ENCODE measurements at places on chromosomes 13 and 19.

DNA sequence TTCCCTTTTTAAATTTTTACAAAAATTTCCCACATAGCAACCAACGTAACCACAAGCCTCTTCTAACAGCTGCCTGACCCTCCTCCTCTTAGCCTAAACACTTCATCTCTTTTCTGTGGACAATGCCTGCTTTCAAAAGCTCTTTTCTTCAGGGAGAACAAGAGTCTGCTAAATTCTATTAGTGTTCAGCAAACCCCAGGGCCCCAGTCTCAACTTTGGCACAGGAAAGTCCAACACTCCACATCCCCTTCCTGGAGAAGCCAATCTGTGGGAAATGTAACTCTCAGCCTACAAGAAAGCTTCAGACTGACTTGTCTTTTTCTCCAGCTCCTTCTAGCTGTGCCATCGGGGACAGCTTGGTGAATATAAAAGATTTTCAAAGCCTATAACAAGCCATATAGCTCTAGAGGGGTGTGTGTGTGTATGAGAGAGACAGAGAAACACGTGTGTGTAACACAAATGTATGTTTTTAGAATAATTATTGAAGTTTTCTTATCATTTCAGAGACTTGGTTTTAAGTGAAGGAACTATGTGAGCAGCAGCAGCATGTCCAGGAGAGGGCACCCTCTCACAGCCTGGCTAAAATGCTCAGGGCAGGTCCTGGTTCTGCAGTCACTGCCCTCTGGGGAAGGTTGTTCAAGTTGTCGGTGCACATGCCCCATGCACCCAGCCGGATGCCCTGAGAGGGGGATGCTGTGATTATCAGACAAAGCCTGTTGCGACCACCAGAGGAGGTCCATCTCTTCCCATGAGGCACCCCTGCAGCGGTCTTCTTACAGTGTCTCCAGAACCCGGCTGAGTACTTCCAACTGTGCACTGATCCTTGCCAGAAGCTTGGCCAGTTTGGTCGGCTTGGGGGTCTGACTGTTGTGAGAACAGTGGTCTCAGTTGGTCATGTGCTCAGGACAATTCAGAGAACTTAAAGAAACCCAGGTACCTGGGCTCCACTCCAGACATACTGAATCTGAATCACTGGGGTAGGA, 34.4 kb downstream of the CCDC70 start:
- peak; percentile 32 for DNase-seq

DNA sequence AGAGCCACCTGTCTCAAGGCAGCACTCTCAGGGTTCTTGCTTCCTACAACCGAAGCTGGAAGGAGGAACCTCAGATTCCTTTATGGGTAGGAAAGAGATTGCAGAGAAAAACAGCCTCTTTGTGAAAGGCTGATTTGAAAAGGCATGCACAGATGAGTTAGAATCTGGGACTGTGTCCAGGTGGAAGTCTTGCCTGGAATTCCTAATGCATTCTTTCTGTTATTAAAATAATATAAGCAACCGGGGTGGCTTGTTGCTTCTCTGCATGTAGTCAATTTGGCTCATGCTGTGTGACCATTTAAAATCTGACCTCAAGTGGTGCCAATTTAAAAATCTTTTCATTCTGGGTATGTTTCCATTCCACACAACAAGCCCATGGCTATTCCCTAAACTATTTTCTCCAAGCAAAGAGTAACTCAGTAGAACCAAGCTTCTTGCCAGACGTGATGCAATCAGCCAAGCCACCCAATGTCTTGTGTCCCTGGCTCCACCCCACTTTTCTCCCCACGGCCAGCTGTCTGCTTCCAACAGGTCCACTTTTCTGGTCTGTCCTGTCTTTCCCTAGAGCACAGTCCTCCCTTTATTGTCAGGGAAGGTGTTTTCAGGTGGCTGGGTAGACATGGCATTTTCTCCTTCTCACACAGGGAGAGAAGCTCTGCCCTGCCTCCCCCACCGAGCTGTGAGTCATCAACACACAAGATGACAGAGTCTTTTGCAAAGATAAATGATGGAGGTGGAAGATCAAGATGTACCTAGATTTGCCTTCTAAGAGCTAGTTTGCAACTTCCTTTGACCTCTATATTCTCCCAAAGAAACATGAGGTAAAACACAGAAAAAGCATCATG, 394.3 kb downstream of the FOXO1 start:
- peak; percentile 82 for DNase-seq

DNA sequence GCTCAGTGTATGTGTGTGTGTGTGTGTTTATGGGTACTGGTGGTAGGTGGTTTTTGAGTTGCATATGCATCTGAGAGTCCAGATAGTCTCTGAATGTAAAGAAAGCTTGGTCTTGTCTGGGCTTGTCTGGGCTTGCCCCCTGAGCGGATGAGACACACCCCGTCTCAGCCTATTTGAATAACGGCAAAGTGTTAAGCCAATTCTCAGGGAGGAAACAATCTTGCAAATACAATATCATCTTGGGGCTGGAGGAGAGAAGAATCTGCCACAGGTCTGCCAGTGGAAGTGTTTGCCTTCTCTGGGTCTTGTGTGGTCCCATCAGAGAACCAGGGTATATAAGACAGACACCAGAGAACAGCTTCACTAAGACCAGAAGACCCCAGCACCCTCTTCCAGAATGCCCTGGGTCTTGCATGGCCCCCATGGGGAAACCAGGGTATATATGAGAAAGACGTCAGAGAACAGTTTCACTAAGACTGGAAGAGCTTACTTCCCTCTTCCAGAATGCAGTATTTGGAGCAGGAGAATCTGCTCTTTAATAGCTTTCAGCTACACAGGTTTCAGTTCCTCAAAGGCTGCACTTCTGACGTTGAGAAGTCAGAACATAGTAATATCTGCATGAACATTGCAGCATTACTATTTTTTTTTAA, 13.3 kb downstream of the CD70 start:
- no peak for DNase-seq

DNA sequence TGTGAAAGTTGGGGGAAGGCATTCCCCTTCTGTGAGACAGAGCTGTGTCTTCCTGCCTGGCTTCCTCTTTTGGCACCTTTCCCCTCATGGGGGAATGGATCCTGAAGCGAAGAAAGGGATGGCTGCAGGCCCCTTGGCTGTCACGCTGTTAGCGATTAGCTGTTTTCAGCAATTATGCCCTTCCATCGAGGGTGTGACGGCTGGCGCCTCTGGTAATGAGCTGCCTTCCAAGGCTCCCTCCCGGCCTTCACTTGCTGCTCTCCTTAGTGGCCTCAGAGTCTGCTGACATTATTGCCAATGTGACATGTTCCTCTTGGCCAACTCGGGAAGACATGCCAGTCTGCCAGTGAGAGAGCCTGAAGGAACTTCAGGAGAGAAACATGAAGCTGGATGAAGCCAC, 162.1 kb downstream of the ZIC5 start:
- no peak for DNase-seq

GRCh38 chr13:44218501-44219240, 155.0 kb upstream of the SERP2 start:
- no peak for DNase-seq

DNA sequence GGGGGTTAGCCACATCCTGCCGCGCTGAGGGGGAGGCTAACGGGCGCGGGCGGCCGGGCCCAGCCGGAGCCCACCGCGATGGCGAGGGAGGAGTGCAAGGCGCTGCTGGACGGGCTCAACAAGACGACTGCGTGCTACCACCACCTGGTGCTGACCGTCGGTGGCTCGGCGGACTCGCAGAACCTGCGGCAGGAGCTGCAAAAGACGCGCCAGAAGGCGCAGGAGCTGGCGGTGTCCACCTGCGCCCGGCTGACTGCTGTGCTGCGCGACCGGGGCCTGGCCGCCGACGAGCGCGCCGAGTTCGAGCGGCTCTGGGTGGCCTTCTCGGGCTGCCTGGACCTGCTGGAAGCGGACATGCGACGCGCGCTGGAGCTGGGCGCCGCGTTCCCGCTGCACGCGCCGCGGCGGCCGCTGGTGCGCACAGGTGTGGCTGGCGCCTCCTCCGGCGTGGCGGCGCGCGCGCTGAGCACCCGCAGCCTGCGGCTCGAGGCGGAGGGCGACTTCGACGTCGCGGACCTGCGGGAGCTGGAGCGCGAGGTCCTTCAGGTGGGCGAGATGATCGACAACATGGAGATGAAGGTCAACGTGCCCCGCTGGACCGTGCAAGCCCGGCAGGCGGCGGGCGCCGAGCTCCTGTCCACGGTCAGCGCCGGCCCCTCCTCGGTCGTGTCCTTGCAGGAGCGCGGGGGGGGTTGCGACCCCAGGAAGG, 692 bp downstream of the RGS9BP start:
- DNase-seq = no peak

DNA sequence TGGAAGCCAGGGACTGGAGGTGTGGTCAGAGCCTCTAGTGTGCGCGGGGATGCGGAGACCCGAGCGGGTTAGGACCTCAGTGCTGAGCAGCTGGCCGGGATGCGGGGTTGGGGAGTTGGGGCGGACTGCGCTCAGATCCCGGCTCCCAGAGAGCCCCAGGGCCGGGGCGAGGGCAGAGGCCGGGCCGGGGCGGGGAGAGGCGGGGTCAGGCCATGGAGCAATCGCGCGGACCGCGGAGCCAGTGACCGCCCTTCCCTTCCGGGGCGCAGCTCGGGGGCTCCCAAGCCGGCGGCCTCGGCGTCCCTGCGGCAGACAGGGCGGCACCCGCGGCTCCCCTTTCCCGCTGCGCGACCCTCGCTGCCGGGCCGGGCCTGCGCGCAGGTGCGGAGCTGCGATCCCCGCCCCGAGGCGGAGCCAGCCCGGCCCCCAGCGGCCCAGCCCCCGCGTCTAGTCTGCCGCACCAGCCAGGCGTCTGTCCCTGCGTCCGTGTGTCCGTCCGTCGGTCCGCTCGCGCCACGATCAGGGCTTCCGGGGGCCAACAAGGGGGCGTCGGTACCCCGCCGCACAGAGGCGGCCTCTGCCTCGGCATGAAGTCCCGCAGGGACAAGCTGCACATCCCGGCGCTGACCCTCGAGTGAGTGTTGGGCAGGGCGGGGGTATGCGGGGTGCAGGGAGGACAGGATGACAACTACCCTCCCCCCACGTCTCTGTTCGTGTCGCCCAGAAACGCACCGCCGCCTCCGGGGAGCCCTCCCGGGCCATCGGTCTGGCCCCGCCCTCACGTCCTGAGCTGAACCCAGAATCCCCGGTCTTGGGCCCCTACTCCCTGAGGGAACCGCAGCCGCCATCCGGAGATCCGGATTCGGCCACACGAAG, 12.4 kb downstream of the MAST3 start:
- DNase-seq = no peak

DNA sequence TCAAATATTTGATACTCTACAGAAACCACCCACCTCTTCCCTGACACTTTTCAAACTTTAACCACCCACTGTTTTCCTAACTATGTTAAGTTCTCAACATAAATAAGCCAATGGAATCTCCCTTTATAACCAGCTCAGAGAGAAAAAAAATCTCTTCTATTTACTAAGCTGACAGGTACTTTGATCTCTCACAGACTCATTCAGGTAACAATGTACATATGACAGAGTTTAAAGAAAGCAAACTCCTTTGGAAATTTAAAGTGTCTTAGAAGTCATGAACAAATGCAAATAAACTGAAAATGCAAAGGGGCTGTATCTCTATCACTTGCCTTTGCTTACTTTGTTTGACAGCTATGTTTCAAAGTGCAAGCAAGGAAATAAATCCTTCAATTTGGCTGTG, 109.3 kb downstream of the KLF12 start:
- no peak for DNase-seq

DNA sequence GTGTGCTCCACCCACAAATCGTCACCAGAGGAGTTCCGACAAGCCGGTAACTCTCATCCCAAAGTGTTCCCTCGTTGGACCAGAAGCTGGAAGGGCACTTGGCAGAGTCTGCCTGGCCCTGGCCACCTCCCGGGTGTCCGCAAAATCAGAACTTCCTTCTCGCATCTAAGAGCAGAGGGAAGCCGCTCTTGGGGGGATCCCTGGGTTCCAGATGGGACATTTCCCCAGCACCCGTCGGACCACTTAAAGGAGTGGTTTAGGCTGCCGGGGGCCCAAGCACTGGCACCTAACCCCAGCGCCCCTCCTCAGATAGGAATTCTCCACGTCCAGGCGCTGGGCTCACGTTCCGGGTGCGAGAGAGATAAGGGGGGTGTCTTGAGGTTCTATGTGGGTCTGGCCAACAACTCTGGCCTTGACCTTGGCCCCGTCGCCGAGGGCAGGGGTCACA, 857 bp upstream of the MAP2K7 start:
- no peak for DNase-seq

GRCh38 chr13:91086936-91087716, 260.4 kb upstream of the MIR17HG start:
- DNase-seq = no peak

DNA sequence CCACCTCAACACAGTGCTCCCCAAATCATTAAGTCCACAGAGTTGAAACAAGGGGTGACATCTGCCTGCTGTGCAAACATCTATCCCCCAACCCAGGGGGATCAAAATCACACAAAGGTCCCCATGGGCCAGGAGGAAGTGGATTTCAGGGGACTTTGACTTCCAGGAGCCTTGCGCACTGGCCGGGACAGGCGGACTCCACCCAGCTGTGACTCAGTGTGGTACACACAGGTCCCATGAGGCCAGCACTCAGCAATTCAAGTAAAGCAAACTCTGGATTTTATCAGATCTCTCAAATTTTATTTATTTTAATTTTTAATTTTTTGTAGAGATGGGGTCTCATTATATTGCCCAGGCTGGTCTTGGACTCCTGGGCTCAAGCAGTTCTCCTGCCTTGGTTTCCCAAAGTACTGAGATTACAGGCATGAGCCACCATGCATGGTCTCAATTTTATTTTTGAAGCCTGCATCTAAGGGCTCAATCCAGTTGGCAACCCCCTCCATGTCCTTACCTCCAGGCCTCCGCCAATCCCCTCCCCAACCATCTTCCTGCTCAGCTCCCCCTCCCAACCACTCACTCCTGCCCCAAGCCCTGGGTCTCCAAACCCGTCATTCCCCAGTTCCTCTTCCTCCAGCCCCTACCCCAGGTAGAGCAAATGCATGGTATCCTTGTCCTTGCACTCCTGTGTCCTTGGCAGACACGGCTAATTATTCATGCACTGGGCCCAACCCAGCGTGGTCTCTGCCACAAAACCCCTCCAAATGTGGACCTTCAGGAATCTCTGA, 18.2 kb downstream of the ARHGAP33 start:
- DNase-seq = no peak

- DNase-seq = no peak
Measured at GRCh38 chr19:41521931-41522555, 53.9 kb upstream of the CEACAM21 start.

DNA sequence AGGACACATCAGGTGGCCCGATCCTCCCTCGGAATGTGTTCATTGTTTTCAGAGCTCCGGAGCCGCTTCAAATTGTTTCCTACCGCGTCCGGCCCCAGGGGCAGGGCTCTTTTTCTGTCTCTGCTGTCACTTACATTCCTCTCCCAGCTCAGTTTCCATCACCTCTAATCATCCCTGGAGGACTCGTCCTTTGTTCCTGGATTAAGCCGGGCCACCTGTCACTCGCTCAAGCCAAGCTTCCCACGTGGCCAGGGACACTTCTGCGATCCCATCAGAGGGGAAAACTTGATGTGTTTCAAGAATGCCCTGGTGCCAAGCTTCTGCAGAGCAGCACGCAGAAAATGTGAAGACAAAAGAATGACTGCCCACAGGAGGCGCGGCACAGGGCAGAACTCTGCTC, 13.5 kb downstream of the IL17D start:
- no peak for DNase-seq

- DNase-seq = no peak
Measured at GRCh38 chr19:40388481-40388880, 1.5 kb downstream of the HIPK4 start.
